ENCODE measurements at places on chromosomes 6 and 20.

DNA sequence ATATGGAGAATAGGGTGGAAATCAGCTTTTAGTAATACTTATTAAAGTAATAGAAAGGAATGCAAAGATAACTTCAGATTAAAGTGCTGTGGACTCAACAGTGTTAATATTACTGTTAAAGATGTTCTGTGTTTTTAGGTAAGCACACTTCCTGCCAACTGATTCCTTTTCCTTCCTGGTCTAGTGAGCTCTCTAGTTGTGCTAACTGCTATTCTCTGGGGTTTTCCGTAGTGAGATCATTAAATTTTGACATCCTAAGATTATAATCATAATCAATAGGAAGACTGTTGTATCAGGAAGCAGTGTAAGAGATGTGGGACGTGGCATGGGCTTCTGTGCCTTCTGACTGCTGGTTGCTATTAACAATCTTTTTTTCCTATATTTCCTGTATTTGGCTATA, 1.2 kb upstream of the TMEM217 start:
- DNase-seq = no peak

- no peak for DNase-seq
Measured at GRCh38 chr20:14853079-14853478, 515.7 kb upstream of the FLRT3 start.

DNA sequence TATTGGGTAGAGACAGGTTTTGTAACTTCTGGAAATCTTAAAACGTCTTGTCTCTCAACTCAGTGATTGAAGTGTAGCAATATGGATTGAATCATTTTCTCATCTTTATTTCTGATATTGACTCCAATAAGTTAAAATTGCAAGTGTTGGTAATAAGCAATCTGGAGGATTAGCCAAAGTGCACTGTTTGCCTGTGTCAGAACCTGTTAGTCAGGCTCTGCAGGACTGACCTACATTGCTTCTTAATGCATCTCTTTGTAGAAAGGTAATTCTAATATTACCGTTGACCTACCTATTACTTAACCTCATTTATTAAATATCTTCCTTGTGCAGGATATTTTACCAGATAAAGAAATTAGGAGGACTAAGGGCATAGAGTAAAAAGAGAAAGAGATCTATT, 484.0 kb upstream of the CITED2 start:
- DNase-seq = no peak

DNA sequence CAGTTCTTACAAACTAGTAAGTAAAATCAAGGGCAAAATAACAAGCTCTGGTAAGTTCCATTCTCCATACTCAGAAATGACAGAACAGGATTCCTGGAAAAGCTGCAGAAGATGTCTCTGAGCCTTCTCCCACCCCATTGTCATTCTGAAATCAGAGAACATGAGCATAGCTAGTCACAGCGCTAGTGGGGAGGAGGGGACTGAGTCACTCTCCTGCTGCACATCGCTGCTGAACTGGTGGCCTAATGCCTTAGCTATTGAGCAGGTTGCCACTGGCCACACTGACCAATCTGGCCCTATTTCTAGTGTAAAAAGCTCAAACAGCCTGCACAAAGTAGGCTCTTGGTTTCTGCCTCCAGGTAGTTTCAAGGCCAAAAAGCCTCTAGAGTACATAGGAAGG, 26.1 kb upstream of the RIPPLY2 start:
- no peak for DNase-seq

- DNase-seq = no peak
Measured at GRCh38 chr6:107660839-107661238, 163.3 kb downstream of the SCML4 start.

DNA sequence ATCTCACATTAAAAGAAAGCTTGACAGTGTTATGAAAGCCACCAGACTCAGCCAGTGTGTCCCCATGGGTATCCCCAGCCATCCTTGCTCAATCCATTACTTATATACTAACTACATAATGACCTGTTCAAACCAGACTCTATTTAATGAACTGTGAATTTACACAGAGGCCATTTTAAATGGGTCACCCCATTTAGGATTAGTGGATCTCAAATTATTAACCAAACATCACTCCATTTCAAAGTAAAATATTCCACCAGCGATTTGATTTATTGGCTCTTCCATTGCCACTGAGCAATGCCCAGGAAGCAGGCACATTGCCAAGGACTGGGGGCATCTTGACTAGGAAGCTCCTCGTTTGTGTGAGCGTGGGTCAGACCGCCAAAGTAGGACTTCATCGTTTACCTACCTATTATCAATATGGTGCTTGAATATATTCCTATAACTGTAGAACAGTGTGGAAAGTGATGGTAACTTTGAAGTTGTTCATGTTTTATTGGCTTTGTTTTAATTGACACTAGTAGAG, 15.5 kb upstream of the NPEPL1 start:
- DNase-seq = no peak

- DNase-seq = no peak
Measured at GRCh38 chr6:17281100-17281496, at the start of gene RBM24. Gene RBM24 (plus strand): TSS chr6:17281361. CDS start chr6:17281582, 221 bp downstream.

GRCh38 chr20:40765814-40766480, 76.9 kb upstream of the MAFB start:
- DNase-seq = no peak

- no peak for DNase-seq
Measured at GRCh38 chr20:8777911-8778310, 291.0 kb upstream of the PLCB4 start.

- no peak for DNase-seq
Measured at GRCh38 chr6:156658186-156658965, 118.8 kb upstream of the ARID1B start.

DNA sequence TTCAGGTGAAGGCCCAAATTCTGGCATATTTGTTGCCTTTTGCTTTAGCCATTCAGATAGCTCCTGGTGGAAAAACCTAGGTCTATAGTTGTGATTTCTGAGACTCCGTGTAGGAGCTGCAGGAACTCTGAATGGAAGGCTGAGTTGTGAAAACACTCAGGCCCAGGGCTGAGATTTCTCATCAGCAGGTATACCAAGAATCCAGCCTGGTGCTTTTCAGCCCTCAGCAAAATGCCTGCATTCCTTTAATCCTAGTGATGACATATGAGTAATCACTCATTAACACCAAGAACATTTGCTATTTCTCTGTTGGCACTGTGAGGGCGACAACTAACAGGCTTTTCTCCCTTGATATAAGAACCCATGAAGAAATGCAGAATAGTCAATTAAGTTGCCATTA, 546.1 kb upstream of the MAN1A1 start:
- no peak for DNase-seq

GRCh38 chr6:37137201-37138090, 32.5 kb upstream of the PIM1 start:
- no peak for DNase-seq

GRCh38 chr6:149140910-149141290, 176.6 kb upstream of the TAB2 start:
- DNase-seq = no peak

DNA sequence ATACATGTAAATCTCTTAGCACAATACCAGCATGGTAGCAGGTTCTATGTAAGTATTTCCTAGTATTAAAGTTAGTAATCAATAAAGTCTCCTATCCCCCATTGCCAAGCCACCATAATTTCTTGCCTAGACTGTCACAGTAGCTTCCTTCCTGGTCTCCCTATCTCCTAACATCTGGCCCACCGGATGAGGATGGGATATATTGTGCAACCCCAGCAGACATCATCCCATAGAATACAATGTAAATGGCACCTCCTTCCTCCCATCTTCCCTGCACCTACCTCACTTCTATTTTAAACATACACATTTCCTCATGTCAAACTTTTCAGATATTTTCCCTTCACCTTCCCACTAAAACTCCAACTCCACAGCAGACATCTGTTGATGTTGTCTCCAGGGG, 3.5 kb upstream of the BTN3A1 start:
- DNase-seq = no peak

GRCh38 chr6:154071236-154071635, 32.2 kb downstream of the OPRM1 start:
- DNase-seq = no peak
